ENCODE measurements at places on chromosomes 5 and 9. TPM values are rescaled to one million over a fixed set of nuclear protein-coding genes. Genes with fewer than 3 reads are reported as not detected.

NFIB gene
- total RNA-seq: 90.4 TPM

DNA sequence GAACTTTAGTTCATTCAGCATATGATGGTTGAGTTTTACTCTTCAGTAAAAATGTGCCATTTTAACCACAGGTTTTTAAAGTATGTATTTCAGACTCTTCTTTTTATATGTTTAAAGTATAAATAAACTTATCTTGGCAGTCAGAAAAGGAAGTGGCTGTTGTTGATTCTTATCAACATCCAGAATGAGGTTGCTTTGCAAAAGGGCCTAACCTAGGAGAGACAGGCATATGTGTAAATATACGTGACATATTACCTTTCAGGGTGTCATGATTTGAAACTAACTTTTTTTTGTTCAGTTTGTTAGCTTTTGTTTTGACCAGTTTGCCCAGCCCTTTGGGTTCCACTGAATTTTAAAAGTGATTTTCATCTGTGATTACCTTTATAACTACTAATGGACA, 7.4 kb downstream of the SMARCA2 start:
- DNase-seq: no peak

GRCh38 chr9:83964973-83965349, 15.1 kb downstream of the HNRNPK start:
- no peak for DNase-seq

GRCh38 chr5:36820900-36821299, 55.7 kb upstream of the NIPBL start:
- DNase-seq: no peak

- DNase-seq: no peak
Measured at GRCh38 chr5:161863259-161863658, 15.3 kb downstream of the GABRA1 start.

DNA sequence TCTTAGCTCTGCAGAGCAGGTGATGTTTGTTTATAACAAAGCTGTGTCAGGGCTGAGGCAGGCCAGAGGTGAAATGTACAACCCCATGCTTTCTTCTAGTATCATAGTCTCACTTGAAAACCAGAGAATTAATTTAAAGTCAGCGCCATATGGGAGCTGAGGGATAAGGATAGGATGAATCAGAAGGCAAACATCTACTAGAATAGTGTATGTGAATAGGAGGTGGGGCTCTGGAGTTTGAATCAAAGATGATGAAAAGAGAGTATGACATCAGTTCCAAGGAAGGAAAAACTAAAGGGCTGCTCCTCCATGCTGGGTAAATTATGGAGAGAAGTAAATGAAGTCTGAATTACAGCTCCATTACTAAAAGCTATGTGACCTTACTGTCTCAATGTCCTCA, 441.5 kb downstream of the RASEF start:
- DNase-seq: no peak

Measured in suprapubic skin (tissue), 4 donors.